ENCODE measurements at places on chromosomes 7 and 10.
A peak's percentile ranks its signal among the peaks of the same experiment; 100 is the strongest.

- no peak for DNase-seq
Observed at GRCh38 chr10:110892602-110893288, 21.0 kb downstream of the PDCD4 start.

DNA sequence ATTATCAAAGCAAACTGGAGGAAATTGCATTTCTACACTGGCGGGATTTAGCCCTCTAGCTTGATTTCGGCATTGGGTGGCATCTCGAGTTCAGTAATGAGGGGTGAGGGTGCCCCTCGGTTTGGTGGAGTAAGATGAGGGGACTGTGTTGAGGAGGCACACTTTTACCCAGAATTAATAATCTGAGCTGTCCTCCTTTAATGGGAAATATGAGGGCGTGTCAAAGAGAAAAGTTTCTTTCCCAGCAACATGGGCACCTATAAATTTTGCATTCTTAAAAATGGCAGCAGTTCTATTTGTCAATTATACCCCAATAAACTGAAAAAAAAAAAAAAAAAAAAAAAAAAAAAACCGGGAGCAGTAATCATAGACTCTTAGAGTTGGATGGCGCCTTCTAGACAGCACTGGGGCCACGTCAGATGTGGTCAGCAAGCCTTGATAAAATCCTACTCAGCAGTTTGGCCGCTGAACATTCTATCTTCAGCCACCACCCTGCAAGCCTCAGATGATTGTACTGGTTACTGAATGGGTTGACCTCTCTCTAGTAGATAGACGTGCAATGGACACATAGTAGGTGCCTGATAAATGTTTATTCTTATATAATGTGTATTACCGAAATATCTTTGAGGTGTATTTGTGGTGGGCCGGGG, 931 bp downstream of the PAPSS2 start:
- no peak for DNase-seq

DNA sequence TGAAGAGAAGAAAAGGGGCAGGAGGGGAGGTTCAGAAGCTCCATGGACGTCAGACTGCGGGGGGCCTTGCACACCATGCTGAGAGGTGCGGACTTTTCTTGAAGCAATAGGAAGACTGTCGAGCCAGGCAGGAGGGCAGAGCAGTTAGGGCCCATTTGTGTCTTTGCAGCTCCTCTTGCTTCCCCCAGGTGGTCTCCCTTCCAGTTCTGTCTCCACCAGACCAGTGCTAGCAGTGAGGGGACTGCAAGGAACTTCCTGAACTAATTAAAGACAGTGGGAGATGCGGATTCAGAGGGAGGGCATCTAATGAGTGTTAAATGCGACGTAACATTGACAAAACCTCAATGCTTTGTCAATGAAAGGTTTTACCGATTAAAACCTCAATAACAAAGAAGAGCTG, 225.4 kb downstream of the USP6NL start:
- no peak for DNase-seq

DNA sequence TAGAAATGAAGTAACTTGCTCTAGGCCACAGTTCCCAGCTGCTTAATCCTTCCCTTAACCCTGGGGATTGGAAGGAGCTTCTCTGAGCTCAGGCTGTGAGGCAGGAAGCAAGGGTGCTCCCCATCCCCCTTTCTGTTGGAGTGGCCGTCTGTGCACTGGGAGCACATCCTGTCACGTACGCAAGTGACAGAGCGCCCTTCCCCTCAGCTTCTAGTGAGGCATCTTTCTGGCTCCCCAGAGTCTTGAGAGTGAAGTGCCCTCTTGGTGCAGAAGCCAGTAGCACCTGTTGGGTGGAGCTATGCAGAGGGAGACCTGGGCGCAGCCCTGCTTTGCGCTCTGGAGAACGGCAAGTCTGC, 47.8 kb downstream of the SHH start:
- DNase-seq: no peak

DNA sequence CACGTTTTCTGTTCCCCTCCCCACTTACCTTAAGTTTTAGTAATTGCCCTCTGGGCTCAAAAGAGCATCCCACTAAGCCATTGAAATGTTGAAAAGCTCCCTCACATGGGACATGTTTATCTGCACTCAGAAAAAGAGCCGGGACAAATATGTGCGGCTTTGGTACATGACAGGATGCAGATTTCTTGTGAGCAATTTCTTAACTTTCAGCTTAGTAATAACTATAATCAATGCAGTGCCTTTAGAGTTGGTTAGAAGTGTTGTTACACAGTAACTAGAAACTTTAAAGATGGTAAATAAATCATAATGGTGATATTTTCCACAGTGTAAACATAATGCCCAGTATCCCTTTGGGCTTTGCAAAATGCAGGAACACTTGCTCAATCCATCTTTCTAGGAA, 89.2 kb downstream of the ZNF365 start:
- no peak for DNase-seq

DNA sequence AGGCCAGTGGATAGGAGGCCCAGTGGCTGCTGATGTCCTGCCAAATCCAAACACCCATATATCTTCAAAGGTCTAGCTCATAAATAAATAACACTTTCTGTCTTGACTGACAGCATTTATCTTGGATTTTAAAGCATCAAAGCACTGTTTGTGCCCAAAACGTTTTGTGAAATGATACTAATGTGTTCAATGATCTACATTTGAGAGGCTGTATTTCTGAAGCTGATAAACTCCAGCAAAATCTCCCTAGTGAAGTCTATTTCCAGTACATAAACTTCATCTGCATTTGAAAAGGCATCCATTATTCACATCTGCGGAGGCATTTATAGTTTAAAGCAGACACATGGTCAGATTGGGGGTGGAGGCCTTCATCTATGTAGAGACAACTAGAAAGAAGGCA, 276.3 kb downstream of the HPSE2 start:
- no peak for DNase-seq

- DNase-seq: no peak
Observed at GRCh38 chr10:117736655-117737054, 194.1 kb downstream of the EMX2 start.

- no peak for DNase-seq
Observed at GRCh38 chr10:102769375-102770107, 25.8 kb downstream of the WBP1L start.

DNA sequence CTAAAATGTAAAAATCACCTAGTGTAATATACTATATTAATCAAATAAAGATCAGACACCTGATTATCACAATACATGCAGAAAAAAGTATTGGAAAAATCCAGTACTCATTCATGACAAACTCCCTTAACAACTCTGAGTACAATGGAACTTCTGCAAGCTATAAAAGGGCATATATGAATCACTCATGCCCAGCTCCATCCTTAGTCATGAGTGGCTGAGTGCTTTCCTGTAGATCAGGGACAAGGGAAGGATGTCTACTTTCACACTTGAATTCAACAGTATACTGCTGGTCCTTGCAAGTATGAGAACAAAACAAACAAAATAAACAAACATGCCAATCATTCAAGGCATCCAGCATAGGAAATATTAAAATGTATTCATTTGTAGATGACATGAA, 116.5 kb downstream of the ADARB2 start:
- DNase-seq: no peak

DNA sequence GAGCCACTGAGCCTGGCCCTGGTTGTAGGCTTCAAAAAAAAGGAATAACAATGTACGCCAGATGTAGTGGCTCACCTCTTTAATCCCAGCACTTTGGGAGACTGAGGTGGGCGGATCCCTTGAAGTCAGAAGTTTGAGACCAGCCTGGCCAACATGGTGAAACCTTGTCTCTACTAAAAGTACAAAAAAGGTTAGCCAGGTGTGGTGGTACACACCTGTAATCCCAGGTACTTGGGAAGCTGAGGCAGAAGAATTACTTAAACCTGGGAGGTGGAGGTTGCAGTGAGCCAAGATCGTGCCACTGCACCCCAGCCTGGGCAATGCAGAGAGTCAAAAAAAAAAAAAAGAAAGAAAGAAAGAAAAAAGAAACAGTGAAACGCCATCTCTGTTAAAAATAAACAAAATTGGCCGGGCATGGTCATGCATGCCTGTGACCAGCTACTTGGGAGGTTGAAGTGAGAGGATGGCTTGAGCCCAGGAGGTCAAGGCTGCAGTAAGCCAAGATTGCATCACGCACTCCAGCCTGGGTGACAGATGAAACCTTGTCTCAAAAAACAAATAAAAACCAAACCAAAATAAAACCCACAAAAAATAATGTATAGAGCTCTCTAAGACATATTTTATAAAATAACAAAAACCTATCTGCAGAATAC, 4.7 kb upstream of the KLHDC10 start:
- no peak for DNase-seq

DNA sequence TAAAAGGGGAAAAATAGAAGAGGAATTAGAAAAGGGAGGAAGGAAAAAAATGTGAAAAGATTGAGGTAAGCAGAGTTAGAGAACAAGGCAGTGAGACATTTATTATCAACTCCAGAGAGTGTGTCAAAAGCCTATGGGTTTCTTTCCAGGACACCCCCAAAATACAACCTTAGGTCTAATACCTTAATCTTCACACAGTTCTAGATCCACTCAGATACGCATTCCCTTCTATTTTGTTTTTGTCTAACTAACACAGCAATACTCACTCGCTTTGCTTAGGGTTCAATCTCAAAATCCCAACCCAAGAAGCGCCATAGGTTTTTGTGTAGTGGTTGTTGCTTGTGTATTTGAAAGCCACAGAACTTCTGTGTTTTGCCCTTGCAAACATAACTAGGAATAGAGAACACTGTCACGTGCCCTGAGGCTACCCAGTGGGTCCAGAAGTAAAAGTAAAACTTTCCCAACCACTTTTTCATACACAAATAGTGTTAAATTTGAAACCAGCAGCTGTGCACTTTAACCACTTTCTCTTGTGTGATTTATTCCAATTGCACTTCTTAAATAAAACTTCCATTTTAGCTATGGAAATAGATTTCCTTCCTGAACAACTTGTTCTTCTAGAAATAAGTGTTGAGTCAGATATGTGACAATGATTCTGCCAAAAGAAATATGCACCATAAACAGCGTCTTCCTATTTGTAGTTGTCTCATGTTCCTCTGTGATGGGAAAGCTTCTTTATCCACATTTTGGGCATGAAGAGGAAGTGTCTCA, 414.7 kb upstream of the GHITM start:
- no peak for DNase-seq

DNA sequence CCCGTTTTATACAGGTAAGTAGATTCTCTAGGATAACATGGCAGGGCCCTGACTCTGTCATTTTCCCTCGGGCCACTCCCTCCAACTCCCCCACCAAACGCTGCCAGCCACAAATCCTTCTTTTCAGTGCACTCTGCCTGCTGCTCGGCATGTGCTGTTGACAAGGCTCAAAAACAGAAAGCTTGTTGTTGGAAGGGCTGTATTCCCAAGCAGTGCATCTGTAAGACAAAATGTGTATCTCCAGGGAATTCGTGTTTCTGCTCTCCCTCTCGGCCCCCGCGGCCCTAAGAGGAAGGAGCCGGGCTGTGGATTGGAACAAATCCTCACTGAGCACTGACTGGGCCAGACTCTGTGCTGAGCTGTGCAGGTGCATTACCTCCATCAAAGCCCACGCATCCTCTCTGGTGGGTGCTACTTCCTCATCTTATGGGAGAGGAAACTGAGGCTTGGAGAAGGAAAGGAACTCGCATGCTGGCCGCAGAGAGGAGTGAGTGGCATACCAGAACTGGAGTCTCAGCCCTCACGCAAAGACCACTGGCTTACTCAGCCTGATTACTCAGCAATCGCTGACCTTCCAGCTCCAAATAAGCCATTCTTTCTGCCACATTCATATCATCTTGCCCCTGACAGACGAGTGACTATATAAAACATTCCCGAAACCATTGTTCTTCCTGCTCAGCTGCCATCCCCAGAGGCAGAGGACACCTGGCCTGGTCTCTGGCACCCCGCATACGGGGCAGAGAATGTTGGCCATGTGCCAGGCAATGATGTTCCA, 33.5 kb upstream of the ENO4 start:
- DNase-seq: no peak

- peak; percentile 41 for DNase-seq
Observed at GRCh38 chr7:96388620-96389383, 66.9 kb upstream of the SLC25A13 start.

DNA sequence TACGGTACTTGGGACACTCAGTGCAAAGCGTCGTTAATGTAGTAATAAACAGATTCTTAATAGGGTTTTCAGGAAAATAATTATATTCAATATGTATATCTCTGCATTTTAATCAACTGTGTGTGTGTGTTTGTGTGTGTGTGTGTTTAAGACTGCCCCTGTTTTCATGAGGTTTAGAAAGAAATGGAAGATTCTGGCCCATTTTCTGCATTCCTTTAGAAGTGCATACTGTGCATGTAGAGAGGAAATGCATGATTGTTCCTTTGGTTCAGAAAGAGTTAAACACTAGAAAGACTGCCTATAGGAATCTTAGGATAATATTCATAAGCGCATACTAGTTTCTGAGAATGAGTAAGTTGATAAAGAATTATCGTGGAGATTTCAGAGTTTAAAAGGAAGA, 975 bp downstream of the CNTNAP2 start:
- DNase-seq: no peak
